KBM-7 (cell line): ENCODE measurements at places on chromosomes 1 and 21.

GRCh38 chr1:100670083-100670482, 49.5 kb upstream of the VCAM1 start:
- no peak for DNase-seq

- no peak for DNase-seq
Measured at GRCh38 chr1:20486457-20487235, 636 bp upstream of the CAMK2N1 start.

DNA sequence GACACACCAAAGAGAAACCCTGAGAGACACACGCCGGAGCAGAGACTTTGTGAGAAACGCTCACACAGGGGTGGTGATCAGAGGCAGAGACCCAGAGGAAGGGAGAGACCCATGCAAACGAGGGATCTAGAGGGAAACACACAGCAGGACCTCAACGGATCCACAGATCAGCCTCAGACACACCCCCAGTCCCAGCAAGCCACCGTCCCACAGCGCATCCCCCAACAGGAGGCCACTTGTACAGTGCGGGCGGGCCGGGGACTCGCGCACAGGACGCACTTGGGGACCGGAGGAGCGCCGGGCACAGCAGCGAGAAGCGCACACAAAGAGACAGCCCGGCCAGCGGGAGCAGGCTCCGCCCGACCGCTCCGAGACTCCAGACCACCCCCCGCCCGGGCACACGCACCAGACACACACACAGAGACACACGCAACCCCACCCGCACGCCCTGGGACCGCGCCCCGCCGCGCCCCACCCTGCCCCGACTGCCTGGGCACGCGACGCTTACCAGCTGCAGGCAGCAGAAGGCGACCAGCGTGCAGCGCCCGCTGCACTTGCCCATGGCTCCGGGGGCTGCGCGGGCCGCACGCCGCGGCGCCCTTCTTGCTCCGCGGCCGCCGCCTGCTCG, 587 bp downstream of the NKAIN1 start:
- DNase-seq: peak; percentile 45

DNA sequence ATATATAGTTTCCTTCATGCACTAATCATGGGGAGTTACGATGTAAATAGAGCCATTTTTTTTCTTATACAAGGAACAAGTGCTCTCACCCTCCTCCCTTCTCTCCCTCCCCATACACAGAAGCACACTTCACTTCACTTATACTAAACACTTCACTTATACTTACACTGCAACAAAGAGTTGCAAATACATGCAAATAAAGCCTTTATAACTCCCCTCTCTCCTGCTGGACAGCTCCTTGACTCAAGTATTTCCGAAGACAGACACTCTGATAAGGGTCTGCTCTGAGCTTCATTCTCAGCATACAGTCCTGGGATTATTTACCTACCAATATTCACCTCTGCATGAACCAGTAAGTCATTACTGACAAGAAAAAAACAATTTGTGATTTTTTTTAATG, 35.6 kb upstream of the ERG start:
- no peak for DNase-seq

GRCh38 chr1:100565937-100566699, 28.2 kb downstream of the GPR88 start:
- DNase-seq: no peak

DNA sequence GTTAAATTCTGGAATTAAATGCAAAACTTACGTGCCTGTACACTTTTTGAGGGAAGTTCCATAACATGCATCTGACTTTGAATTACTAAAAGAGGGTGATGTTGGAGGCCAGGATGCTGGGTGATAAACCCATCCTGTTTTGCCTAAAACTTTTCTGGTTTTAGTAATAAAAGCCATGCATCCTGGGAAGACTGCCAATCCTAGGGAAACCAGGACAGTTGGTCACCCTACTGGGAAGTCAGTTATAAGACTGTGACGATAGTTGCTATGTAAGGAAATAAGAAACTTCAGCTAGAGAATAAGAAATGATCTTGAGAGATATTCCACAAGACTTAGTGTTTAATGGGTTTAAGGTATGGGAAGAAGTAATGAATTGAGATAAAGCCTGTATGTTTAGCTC, 336.6 kb upstream of the LYPLAL1 start:
- no peak for DNase-seq

DNA sequence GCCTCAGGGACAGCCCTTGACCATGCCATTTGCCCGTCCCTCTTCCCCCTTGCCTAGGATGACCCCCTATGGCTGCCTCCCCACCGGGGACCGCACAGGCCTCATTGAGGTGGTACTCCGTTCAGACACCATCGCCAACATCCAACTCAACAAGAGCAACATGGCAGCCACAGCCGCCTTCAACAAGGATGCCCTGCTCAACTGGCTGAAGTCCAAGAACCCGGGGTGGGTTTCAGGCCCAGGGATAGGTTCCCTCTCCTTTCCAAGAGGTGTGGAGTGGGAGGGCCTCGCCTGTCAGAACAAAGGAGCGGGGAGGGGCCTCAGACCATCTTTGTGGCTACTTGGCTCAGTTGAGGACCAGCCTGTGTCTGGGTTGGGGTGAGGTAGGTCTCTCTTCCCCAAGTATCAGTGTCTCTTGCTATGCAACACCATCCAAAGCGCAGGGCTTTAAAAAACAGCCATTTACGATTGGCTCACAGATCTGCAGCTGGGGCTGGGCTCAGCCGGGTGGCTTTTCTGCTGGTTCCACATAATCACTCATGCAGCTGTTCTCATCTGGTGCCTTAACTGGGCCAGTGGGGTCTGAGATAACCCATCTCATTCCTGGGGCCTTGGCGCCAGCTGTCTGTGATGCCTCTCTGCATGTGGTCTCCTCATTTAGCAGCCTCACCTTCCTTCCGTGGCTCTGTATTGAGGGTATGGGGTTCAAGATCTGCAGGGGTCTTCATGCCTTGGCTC, 71.7 kb downstream of the PIK3CD start:
- DNase-seq: no peak

DNA sequence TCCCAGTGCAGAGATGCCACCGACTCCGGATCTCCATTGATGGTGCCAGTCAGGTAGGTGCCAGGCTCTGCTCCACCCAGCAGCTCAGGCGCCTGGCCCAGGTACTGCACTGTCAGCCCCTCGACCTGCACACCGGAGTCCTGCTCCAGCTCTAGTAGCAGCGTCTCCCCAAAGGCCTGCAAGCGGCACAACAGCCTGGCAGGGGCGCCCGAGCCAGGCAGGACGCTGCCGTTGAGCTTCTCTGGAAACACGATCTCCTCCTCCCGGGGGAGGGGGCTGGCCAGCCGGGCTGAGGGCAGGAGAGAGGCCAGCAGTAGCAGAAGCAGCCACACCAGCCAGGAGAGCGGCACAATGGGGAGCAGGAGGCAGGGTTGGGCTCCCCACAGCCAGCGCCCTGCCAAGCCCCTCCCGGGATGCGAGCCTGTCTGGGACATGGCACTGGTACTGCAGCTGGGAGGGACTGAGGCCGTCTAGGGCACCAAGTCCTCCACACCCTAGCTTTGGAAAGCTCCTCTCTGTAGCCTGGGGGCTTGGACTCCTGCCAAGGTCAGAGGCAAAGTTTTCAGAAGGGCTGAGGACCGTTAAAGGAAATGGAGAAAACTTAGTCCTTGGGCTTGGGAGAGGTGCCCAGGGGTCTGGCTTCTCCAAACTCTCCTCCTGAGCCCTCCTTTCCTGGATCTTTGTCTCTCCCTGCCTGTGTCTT, 509 bp downstream of the ADAMTS4 start:
- DNase-seq: no peak

DNA sequence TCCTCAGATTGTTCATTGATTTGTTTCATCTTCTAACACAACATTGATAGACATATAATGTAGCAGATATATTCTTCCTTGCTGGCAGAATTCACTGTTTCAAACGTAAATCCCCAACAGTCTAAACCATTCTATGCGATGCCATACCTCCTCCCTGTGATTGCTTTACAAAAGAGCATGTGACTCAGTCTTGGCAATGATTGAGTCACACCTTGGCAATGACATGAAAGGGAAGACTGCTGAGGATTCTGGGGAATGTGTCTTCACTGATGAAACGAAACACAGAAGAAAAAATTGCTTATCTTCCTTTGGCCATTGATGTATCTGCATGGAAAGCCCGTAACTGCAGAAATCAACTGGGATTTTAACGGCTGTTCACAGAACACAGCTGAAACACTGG, 409.6 kb upstream of the ZRANB2 start:
- DNase-seq: no peak

DNA sequence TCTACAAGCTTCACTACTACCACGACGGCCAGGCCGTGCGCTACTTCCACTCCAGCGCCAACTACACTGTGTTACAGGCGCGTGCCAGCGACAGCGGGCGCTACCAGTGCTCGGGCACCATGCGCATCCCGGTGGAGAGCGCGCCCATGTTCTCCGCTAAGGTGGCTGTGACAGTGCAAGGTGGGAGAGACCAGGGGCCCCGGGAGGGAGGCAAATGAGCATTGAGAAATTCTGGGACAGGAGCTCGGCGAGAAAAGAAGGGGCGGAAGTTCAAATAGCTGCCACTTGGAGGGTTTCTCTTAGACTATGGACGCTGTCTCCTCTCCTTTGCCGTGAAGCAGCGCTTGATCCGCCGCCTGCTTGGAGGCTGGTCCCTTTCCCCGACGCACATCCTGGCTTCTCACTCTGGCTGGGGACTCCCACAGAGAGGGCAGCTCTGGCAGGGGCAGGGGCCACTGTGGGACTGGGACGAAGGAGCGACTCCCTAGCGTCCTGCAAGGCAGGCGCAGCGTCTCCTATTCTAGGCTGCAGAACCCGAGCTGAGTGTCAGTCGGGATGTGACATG, 4.6 kb downstream of the FCRLB start:
- peak; percentile 56 for DNase-seq

DNA sequence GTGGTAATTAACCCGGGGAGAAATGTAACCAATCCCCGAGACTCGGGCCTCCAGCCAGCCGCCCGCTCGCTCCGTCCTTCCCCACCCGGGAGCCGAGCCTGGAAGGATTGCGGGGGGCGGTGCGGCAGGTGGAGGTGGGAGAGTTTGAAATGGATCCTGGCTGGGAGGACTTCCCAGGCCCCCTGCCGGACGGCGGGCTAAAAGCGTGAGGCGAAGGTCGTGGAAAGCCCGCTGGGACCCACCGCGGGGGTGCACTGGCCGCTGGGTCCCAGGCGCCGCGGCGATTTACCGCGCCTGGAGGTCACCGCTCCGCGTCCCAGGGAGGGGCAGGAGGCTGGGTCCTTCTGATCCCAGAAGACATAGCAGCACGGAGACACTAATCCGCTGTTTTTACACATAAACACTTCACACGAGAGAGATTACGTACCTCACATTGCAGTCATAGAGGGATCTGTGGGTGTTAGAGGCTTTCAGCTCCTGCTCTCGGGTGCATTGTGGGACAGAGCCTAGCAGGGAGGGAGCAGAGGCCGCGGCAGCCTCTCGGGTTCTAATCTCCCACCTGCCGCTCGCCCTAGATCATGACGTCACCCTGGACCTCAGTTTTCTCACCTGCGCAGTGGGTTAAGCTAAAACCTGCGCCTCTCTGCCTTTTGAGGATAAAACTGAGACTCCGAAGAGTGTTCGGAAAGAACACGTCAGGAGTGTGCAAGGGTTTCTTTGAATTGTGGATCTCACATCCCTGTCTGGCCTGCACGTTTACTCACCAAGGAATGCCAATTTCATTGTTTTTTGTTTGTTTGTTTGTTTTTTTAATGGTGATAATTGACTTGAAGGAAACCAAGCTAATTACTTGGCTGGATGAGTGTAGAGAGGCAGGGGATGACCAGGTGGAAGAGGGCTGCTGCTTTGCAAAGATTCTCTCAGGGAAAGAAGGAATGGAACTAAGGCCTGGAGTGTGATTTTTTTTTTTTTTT, 17.1 kb upstream of the TMEM9 start:
- DNase-seq: peak; percentile 36

DNA sequence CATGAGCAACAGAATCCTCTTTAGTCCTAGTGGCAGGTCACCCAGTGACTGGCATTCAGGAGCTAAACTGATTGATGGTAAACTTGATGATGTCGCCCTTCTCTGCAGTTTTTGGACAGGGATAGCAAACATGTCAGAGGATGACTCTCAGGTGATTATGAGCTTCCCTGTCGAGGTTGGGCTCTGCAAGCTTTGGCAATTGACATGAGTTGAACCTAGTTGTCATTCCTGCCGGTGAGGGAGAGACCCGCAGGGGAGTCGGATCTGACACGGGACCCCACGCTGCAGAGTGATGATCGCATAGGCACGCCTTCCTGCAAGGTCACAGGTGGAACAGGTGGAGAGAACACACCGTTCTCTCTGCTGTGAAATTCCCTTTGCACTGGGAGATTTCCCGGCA, 438.0 kb upstream of the VAMP3 start:
- no peak for DNase-seq

GRCh38 chr1:229159668-229160544, 111.0 kb upstream of the RAB4A start:
- DNase-seq: no peak

GRCh38 chr1:35454616-35455015, 102.6 kb downstream of the KIAA0319L start:
- DNase-seq: no peak

GRCh38 chr1:169484683-169485430, 887 bp downstream of the SLC19A2 start:
- DNase-seq: peak; percentile 57

GRCh38 chr1:236530286-236530685, 6.5 kb downstream of the LGALS8 start:
- no peak for DNase-seq

GRCh38 chr1:116157096-116157495, 45.9 kb downstream of the MAB21L3 start:
- no peak for DNase-seq

GRCh38 chr1:19765623-19766022, 34.1 kb downstream of the TMCO4 start:
- no peak for DNase-seq

DNA sequence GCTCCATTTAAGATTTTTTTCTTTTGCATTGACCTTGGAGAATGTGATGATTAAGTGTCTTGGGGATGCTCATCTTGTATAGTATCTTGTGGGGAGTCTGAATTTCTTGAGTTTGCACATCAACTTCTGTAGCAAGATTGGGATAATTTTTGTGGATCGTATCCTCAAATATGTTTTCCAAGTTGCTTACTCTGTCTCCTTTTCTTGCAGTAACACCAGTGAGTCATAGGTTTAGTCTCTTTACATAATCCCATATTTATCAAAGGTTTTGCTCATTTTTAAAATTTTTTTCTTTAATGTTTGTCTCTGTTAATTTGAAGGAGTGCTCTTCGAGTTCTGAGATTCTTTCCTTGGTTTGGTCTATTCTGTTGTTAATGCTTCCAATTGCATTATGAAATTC, 41.7 kb upstream of the ANGPTL1 start:
- DNase-seq: no peak

- DNase-seq: no peak
Measured at GRCh38 chr1:243786531-243786930, 63.5 kb downstream of the AKT3 start.

DNA sequence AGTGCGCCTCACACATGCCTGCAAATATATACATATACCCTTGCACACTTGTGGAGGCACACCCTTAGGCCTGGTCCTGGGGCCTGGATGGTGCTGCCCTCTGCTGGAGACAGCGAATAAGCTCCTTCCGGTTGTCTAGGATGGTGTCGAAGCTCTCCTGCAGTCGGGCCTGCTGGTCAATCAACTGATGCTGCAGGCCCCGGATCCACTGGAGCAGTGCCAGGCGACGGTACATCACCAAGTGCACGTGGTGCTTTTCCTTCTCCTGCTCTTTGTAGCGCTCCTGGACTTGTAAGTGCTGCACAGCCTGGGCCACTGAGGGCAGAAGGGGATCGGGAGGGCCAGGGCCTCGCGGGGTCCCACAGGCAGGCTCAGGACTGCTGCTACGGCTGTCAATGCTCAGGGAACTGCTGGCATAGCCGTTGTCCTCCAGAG, 3.1 kb downstream of the C1orf216 start:
- DNase-seq: peak; percentile 78
